Stimulated activated CD4-positive, alpha-beta T cell treated with anti-CD3 and anti-CD28 coated beads, Interleukin-1b, Interleukin-23, amount 100 ng/mL, for 1 hour (primary cell): ENCODE measurements at places on chromosomes 5 and 9.

DNA sequence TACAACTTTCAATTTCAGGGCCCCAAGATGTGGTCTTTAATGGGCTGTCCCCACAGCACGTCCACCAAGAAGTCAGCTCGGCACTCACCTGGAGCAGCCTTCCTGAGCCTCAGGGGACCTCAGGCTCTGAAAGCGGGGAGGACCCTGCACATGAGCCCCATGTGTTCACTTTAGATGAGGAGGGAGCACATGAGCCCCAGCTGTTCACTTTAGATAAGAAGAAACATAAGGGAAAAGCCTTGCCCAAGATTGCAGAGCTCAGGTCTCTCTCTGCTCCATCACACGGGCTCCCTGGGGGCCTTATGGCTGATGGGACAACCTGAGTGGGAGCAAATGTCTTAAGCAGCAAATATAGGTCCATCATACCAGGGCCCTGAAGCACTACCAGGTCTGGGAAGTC is 56.4 kb downstream of the NIPSNAP3B start:
- DNase-seq, result no peak

DNA sequence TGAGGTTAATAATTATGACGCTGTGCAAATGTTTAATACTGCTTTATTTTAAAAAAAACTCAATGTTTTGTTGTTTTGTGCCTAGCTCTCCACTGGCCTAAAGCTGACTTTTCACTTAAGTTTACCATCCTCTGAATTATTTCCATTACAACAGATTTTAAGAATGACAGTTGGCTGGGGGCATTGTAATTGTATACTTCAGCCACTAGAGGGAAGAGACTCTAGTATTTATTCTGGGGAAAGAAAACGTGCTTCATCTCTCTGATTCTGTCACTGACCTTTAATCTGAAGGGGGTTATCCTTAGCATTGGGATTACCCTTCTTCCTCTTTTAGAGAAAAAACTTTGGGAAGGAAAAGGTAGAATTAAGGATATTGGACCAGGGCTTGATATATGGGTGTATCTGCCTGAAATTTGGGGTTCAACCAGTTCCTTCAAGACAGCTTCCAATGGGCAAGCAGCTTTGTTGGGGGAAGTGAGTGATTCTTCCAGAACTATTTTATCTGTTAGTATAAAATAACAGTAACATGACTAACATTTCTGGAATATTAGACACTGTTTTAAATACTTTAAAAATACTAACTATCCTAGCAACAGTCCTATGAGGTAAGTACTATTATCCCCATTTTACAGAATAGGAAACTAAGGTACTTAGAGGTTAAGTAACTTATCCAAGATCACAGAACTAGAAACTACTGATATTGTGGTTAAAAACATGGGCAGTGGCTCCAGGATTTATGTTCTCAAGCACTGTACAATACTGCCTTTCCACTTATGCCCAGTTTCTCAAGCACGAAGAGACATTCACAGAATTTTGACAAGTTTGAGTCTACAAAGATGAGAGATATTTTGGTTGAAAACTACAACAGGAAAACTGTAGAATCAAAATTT is 208.4 kb downstream of the CD180 start:
- DNase-seq, result no peak

DNA sequence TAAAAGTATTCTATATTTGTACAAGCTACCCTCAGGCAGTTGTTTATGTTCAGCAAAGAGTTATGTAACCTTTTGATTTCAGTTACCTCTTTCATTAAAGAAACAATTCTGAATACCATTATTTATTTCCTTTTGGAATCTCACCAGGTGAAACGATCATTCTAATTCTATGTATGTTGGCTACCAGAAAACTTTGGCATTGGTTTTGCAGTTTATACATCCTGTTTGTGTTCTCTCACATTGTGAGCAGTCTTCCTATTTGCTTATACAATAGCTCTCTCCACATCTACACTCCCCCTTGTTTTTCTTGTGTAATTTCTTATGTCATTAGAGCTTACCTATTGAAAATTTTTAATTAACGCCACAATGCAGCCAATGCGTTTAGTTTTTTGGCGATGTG is 276.0 kb upstream of the MPDZ start:
- DNase-seq, result no peak

DNA sequence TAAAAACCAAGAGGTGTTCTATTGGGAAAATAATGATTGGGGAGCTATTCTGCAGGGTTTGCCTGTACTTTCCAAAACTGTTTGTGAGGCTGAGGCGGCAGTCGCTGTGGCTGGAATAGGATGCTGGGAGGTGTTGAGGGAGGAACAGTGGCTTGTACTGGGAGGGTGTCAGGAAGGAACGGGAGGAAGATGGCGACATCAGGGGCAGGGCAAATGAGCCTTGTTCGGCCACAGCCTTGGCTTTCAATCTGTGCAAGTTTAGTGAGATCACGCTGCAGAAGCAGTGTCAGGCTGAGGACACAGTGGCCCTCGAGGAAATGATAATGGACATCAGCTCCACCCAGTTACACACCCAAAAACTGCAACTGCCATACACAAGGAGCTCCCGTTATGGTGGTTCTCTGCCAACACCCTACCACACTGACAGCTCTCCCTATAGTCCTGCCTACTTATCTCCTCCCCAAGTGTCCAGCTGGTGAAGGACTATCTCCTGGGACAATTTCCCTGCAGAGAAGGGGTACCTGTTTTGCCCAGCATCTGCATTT is 27.3 kb downstream of the KIF2A start:
- no peak for DNase-seq

DNA sequence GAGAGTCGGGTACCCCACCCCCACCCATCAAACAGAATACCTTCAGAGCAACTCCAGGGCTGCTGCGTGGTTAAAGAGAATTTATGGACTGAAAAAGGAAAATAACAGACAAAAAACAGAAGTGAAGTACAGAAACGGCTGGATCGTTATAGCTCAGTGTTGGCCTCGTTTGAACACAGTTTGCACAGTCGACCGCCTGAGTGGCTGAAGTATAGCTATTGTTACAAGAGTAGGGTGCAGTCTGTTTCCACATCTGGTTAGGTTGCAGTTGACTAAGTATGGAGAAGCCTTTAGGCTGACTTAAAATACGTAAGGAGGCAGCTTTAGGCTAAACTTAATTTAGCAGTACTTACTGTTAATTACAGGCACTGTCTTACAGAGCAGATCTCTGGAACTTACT is 121.2 kb downstream of the GCNT1 start:
- DNase-seq, result no peak

- no peak for DNase-seq
These were observed 39.4 kb upstream of the RPL26L1 start for GRCh38 chr5:172919525-172920446.

GRCh38 chr5:159616952-159617351 is 286.7 kb upstream of the IL12B start:
- no peak for DNase-seq

GRCh38 chr9:10366171-10366779 is 246.5 kb downstream of the PTPRD start:
- no peak for DNase-seq

GRCh38 chr5:9529041-9529480 is 16.8 kb downstream of the SEMA5A start:
- DNase-seq, result no peak

GRCh38 chr9:122797316-122798063 is 2.4 kb upstream of the OR1K1 start:
- no peak for DNase-seq

- no peak for DNase-seq
These were observed 237.0 kb downstream of the PAPPA start for GRCh38 chr9:116390303-116391228.

- DNase-seq, result no peak
These were observed 429.9 kb downstream of the CAAP1 start for GRCh38 chr9:26462751-26463150.

- DNase-seq, result no peak
These were observed 6.7 kb downstream of the SLCO4C1 start for GRCh38 chr5:102289251-102289899.

- DNase-seq, result no peak
These were observed 206.9 kb downstream of the FSTL4 start for GRCh38 chr5:133405275-133406034.

DNA sequence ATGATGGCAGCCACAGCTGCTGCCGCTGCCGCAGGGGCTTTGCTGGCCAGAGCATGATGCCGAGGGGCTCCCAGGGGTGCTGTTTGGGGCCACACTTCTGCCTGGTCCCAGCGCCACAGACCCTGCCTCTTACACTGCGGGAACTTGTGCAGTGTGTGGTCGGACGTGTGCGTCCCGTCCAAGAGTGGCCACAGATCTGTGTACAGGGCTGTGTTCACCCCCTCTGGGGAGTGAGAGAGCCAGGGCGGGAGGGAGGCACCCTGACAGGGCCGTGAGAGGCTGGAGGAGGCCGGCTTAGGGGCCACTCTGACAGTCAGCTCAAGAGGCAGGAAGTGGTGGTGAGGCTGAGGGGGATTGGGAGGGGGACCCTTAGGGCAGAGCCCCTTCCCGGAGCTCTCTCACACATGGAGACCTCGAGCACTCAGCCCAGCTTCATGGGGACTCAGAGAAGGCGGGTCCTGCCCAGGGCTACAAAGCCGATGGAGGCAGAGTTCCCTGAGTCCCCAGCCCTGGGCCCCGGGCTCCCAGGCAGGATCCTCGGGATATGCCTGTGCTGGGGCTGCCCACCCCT is 13.1 kb upstream of the CARD19 start:
- no peak for DNase-seq

DNA sequence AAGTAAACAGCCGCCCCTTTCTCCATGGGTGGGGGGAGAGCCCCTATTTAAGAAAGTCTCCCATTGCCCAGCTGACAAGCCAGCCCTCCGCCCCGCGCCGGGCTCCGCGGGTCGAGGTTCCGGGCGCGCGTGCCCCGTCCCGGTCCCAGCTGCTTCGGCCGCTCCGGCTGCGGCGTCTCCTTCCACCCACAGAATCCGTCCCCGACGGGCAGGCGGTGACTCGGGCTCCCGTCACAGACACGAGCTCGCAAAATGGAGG is 223 bp downstream of the NR3C1 start:
- DNase-seq, result no peak

DNA sequence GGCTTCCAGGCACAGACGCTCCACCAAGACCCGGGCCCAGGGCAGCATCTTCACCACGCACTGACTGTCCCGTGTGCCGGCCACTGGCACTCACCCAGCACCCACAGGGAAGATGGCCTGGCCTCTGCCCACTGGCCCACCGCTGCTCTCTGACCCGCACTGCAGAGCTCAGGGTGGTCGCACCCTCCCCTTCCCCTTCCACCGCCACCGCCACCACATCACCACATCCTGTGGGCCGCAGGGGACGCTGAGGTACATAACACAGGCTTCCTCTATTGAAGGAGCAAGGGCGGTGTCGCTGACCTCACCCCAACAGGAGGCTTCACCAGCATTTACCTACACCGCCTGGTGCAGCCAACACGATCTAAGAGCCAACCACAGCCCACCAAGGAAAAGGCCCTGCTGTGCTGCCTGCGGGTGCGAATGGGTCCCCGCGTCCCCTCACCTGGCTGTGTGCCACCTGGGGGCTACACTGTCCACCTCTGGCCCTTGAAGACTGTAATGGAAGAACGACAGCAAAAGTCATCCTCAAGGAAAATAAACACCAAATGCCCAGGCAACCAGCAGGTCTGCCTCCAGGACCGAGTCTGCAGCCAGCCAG is 101.8 kb downstream of the CAMSAP1 start:
- DNase-seq, result no peak

DNA sequence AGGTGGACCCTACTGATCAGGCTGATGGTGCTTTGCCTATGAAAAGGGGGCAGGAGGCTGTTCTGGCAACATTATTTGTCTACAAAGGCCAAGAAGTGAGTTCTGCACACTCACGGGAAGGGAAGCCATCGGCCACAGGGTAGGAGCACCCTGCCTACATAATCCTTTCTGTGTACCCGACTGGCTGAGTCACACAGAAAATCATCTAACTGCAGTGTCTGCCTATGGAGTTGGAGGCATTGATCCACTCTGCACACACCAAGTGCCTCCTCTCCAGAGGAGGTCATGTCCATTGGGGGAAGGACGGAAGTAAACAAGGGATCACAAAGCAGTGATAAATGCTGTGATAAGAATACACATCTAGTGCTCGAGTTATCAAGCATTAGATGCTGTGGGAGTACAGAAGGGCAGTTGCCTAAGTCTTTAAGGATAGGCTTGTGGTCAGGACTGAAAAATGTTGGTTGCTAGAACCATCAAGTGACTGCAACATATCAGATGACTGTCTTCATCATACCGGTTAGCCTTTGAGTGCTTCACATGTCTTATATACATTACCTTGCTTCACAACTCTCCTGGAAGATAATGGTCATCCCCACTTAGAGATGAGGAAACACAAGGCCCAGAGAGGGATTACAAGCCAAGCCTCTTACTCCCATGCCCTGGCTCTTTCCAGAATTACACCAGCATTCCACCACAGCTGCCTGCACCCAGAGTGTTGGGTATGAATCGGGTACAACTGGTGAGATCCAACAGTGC is 1.3 kb upstream of the SLC2A8 start:
- no peak for DNase-seq

DNA sequence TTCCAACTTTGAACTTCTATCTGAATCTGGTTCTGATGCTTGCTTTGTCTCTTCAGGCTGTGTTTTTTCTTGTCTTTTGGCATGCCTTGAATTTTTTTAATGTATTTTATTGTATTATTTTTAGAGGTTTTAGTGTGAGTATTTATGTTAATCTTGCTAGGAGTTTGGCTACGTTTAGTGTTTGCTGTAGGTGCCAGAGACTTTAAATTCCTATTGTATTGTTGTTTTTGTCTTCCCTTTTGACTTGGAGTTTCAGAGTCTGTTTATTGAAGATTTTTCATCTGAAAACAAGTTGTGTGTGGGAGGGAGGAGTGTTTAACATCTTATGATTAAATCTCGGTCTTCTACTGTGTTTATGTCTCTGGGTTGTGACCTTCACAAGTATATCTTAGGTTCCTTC is 956.8 kb downstream of the TLE1 start:
- DNase-seq, result no peak

DNA sequence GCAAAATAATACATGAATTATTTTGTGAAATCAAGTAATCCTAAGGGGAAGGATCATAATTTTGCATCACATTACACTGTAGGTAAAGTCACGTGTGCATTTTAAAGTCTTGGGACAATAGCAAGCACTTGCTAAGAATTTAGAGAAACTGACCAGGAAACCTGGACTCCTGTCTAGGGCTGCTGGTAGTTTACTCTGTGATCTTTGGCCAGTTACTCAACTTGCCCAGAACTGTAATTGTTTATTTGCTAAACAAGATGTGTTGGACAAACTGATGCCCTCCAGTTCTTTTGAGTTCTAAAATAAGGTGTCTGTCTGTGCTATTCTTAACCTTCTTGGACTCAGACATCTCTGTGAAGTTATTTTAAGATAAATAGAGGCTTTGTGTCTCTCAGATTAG is 594.8 kb upstream of the DMAC1 start:
- DNase-seq, result no peak

DNA sequence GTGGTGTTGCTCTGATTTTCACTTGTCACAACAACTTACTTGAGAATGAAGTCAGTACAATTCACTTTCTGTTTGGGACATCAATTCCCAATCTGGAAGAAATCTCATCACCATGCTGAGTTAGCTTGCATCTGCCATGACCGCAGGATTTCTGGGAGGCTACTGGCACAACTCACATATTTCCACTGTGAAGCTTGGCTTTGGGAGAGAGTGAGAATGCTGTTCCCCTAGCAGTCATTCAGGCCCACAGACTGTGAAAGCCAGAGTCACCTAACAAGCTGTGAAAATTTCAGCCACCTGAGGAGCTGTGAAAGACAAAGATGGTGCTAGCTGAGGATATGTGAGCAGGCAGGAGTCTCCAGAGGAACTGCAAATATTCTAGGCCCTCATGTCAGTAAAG is 365.2 kb upstream of the TUSC1 start:
- no peak for DNase-seq

GRCh38 chr5:149917073-149917676 is 27.4 kb downstream of the PDE6A start:
- no peak for DNase-seq

- no peak for DNase-seq
These were observed 167.8 kb downstream of the MAN2A1 start for GRCh38 chr5:109857405-109858031.
